ENCODE measurements at places on chromosomes 2 and 18.

GRCh38 chr2:64670047-64670446, 16.3 kb upstream of the SERTAD2 start:
- DNase-seq: no peak

GRCh38 chr2:174985614-174986013, 19.6 kb downstream of the CHN1 start:
- no peak for DNase-seq

DNA sequence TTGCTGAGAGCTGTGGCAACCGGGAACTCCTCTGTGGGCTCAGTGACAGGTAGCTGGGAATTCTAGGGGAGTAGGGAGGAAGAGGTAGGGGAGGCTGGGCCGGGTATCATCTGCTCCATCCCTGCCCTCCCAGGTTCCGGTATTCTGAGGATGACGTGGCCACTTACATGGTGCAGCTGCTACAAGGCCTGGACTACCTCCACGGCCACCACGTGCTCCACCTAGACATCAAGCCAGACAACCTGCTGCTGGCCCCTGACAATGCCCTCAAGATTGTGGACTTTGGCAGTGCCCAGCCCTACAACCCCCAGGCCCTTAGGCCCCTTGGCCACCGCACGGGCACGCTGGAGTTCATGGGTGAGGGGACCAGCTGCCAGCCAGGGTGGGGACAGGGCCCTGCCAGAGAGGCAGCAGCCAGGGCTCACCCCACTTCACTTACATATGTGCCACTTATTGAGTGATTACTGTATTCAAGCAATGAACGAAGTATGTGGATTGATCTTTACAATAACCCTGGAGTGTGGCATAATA, 8.0 kb upstream of the GMPPA start:
- DNase-seq: no peak

DNA sequence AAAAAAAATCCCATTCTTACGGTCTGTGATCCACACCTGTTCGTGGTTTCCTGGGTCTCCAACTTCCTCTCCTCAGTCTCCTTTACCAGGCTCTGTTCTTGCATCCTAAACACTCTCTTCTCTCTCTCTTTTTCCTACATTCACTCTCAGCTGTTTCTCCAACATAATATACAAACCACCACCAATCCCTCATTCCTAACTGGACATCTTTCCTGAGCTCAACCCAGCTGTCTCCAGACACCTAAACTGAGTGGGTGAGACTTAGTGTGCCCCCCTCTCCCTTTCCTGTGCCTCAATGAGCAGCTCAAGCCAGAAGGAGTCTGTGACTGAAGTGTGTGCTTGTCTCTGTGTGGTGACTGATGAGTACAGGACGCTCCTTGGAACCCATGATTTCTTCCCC, 59.4 kb downstream of the LIPG start:
- DNase-seq: no peak

GRCh38 chr2:205682971-205683501, 735 bp downstream of the NRP2 start:
- no peak for DNase-seq

DNA sequence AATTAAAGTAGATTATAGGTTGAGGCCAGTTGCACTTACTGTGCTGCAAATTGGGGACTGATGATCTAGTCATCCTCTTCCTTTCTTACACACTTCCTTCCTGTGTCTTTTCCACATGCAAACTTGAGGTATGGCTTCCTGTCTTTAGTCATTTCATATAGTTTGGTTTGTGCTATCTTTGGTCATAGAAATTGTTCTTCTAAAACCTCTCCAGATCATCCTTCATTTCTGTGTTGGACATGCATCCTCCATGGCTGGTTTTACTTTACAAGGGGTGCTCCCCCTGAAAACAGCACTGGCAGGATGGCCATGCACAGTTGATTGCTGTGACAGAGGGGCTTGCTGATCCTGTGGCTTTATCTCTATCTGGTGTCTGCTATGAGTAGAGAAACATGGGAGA, 36.5 kb downstream of the MGAT5 start:
- no peak for DNase-seq

DNA sequence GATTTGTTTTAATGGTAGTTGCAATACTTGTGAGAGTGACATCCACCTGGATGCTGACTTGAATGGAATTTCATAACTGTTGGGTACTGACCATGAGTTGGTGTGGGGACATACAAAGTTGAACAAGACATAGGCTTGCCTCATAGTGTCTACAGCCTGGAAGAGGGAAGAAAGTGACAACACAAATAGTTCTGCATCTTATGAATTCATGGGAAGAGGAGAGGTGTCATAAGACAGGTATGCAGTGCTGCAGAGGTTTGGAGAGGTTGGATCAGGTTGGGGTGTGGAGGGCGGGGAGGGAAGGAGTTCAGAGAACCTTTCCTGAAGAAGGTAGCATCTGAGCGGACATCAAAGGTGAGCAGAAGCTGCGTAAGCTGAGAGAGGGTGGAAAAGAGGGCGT, 44.0 kb downstream of the HRH4 start:
- no peak for DNase-seq

- no peak for DNase-seq
These were observed 4.0 kb downstream of the PKP4 start for GRCh38 chr2:158460632-158461297.

DNA sequence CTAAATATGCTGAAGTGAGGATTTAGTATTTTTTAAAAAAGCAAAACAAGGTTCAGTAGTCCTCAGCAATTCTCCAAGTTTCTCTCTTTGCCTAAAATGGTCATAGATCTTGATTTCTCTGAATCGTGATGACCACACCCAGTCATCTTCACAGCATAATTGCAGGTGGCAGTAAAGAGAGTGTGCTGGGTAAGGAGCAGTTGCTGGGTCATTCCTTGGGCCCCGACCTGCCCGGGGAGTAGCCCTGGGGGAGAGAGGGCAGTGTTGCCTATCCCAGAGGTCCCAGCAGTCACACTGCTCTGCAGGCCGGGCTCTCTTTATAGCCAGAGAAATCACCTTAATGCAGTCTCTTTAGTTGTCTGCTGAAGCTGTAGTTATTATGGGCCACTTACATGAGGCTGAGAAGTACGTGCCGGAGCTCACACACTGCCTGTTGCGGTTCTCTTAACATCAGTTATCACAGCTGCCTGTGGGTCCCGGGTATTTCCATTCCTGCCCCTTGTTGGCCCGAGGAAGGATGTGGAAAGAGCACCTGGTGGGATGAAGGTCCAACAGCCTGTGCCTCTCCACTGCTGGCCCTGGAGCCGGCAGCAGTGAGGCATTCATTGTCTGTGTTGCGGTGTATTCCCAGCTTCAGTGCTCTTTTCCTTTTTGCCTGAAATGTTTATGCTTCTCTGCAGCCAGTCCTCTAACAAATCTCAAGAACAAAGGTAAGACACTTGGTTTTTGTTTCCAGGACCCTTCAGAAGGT, 230.1 kb downstream of the ALPK2 start:
- DNase-seq: no peak

GRCh38 chr2:197604117-197604860, 71.1 kb downstream of the RFTN2 start:
- no peak for DNase-seq

DNA sequence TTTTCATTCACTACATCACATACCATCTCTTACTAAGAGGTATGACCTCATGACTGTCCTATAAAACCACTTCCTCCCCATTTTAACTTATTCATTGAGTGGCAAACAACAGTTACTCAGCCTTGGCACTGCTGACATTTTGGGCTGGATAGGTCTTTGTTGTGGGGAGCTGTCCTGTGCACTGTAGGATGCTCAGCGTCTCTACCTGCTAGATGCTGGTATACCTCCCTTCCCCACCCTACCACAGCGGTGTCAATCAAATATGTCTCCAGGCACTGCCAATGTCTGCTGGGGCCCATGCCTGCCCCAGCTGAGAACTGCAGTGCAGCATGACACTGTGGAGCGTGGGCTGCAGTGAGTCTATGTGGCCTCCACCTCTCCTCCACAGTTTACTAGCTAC, 76.3 kb upstream of the MGAT4A start:
- no peak for DNase-seq

GRCh38 chr2:218145124-218145523, 19.3 kb downstream of the CXCR2 start:
- DNase-seq: no peak

DNA sequence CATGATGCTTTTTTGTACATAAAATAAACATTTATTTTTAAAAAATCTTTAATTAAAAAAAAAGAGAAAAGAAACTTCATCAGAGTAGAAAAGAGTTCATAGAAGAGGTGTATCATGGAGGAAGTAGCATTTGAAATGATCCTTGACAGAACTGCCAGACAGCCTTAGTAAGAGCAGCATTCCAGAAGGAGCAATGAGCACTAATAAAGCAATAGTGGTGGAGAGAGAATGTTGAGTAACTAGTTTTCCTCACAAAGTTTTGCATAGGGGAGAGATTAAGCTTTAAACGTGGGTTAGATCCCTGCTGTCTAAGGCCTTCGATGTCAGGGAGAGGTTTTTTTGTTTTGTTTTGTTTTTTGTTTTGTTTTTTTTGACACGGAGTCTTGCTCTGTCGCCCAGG, 29.8 kb upstream of the METTL21A start:
- DNase-seq: no peak

DNA sequence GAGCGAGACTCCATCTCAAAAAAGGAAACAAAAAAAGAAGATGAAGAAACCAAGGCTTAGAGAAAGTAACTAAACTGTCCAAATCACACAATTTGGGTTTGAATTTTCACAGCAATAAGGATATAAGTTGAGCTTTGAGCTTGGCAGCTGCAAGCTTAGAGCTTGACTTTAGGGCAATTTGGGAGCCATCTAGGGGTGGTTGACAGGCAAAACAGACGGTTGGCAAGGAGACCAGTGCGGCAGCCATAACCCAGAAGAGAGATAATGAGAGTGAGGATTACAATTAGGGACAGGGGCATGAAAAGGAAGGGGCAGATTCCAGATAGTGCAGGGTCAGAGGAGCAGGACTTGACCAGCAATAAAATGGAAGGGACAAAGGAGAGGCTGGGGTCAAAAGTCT, 382.2 kb upstream of the HNRNPA3 start:
- DNase-seq: no peak

DNA sequence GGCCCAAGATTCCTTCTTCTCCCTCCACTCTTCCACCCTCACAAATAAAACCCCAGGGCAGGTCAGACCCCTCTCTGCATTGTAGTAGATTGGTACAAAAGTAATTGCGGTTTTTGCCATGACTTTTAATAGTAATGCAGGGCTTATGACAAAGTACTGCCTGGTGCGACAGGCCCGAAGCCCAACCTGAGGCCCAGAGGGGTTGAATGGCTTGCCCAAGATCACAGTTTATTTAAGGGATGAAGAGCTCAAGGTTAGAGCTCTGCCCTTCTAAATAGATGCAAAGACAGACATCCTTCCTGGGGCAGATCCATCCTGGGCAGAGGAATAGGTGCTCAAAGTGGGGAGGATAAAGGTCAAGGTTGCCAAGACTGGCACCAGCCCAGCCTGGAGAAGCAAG, 899 bp upstream of the PSTPIP2 start:
- DNase-seq: no peak

- no peak for DNase-seq
These were observed 492.4 kb upstream of the ACVR2A start for GRCh38 chr2:147352264-147353071.

GRCh38 chr2:64250751-64251423, 106.7 kb upstream of the PELI1 start:
- no peak for DNase-seq

GRCh38 chr2:70089983-70090525, 2.8 kb downstream of the PCBP1 start:
- DNase-seq: no peak

DNA sequence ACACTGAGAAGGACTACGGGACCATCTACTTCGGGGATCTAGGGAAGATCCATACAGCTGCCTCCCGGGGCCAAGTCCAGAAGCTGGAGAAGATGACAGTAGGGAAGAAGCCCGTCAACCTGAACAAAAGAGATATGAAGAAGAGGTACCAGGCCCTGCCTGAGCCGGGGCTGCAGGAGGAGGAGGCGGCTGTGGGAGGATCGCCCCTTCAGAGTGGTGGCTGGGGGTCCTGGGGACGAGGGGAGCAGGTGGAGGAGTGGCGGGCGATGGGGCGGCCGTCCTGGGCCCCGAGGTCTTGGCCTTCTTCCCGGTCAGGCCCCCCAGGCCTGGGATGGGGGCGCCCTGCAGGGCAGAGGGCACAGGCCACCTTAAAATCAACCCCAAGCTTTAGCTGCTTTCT, 524 bp downstream of the ANKRD30B start:
- no peak for DNase-seq

DNA sequence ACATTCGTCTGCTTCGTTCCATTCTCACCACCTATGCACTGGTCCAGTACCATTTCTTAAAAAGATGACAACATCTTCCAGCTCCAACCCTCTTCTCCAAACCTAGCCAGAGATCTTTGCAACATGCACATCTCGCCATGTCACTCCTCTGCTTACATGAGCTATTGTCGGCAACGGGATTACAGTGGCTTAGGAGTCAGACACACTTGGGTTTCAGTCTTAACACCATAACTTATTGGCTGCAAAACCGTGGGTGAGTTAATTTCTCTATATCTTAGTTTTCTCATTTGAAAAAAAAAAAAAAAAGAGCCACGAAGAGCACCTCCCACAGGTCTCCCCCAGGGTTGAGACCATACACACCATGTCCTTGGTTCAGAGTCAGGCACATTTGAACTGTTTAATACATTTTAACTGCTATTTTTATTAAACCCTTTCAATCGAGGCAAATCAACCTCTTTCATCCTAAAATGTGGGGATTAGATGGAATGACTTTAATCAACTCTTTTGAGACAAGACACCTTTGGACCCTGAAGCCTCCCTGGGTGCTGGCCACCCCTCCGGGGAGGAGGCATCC, 889 bp downstream of the ANKRD29 start:
- DNase-seq: no peak

DNA sequence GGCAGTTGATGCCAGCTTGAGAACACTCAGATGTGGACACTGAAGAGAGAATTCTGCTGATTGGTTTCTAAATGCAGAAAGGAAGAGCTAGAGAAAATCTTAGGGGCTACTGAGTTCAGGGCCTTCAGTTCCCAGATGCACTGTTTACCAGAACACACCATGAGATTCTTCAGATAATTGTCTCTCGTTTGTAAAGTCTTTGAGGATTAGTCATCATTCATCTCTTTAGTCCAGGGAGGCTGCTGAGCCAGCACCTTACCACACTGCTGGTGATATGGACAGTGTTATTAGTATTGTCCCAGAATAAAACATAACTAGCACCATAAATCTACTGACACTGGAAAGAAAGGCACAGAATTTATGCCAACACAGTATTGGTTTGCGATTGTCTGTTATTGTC, 690.8 kb upstream of the CELF4 start:
- DNase-seq: no peak

GRCh38 chr2:9030190-9030589, 26.7 kb upstream of the MBOAT2 start:
- DNase-seq: no peak

GRCh38 chr2:223681125-223681524, 79.0 kb upstream of the SCG2 start:
- no peak for DNase-seq

GRCh38 chr2:10523406-10524189, 75.5 kb upstream of the ODC1 start:
- DNase-seq: no peak
